NCI-H510A (cell line): ENCODE measurements at places on chromosomes 12 and 14.

DNA sequence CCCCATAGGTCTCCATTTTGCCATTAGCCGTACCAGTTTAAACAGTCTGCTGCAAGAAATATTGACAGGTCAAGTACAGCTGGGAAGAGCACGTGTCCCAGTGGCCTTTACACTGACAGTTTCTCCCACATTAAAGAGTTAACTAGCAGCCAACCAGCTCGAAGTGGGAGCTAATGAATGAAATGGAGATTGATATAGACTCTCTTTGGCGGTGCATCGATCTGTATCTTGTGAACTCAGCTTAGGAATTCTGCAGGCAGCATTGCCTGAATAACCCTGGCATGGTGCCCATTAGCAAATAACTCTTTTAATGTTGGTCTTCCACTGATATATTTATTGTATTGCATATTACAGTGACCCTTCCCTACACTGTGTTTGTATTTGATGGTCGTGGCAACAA lies 319.4 kb downstream of the EGLN3 start:
- DNase-seq, result no peak

- DNase-seq, result no peak
Observed at GRCh38 chr12:112107306-112108201, 1.0 kb downstream of the NAA25 start.

GRCh38 chr12:93737457-93738198 lies 60.5 kb downstream of the CRADD start:
- DNase-seq, result no peak

GRCh38 chr14:102096569-102097188 lies 9.8 kb upstream of the HSP90AA1 start:
- peak; percentile 43 for DNase-seq

DNA sequence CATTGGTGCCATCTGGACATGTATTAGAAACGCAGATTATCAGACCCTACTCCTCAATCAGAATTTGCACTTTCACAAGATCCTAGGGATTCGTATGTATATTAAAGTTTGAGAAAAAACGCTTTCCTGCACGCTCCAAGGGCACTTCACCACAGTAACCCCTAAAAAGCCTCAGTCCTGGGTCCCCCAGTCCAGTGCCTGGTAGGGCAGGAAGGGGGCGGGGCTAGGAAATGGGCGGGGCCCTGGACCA lies 369 bp downstream of the DEPDC4 start:
- DNase-seq, result no peak

DNA sequence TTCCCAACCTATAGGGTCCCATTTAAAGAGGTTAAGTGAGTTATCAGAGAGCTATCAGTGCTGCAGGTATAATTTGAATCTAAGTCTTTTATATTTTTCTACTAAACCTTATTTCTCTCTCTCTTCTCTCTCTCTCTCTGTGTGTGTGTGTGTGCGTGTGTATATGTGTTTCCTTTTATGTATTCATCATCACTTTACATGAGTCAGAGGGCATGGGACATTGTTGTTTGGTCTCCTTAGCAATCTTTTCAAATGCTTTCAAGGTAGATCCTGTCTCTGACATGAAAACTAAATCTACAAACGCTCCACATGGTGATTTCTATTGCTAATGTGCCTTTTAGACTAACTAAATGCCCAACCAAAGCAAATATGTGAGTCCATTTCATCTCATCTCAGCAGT lies 459.7 kb downstream of the BTG1 start:
- DNase-seq, result no peak
